ENCODE measurements at places on chromosomes 4 and X.

- no peak for DNase-seq
Observed at GRCh38 chrX:108397627-108398391, 40.4 kb downstream of the COL4A6 start.

GRCh38 chr4:59540311-59540710 lies 1659.8 kb upstream of the ADGRL3 start:
- no peak for DNase-seq

DNA sequence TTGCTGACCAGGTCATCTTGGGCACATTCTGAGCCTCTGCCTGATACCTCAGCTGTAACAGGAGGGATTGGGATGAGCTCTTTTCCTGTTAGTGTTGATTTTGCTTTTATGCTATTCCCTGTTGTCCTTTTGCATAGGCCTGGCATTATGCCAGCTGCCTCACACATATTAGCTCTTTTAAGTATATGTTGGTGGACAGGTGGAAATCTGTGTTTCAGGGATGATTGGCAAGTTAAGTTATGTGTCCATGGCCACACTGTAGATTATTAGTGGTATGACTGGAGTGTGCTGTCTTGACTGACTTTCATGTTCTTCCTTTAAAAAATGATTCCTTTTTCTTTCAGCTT lies 28.9 kb downstream of the NSD2 start:
- no peak for DNase-seq

GRCh38 chrX:77597090-77597489 lies 149.9 kb downstream of the FGF16 start:
- DNase-seq = no peak

- no peak for DNase-seq
Observed at GRCh38 chr4:95180531-95181242, 368.1 kb downstream of the UNC5C start.

Data from CD4-positive, alpha-beta T cell treated with Interleukin-17A for 1 hour (primary cell).